ENCODE measurements at places on chromosomes 12 and 14.

DNA sequence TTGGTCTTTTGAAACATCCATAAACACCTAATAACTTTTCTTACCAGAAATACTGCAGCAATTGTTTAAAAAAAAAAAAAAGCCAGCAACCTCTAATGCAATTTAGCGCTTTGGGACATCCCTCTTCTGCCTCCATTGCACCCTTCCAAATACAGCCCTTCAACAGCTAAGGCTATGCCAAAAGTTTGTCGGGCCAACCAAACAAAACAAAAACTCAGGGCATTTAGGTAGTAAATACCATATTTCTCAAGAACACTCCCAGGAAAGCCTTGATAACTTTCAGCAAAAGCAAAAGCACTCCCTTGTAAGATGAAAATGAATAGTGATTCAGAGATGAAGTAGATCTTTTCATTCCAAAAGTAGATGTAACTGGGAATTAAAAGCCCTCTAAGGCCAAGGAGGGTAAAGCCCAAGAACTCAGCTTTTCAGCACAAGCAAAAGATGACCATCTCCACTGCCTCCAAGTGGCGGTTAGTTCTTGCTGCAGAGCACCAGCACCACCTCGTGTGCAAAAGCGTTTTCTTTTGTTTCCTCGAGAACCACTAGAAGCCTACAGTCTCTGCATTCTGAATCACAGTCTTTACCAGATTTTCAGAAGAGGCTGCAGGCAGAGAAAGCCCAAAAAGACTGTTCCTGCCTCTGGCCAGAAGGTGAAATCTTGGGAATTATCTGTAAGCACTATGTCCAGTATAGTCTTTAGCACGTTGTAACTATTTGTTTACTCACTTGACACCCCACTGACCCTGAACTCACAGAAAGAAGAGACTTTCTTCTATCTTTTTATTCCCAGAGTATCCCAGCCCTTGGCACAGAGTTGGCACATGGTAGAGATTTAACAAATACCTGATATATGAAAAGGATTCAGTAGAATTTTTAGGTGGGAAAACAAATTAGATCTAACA lies 53.1 kb downstream of the SIX6 start:
- DNase-seq = peak; percentile 81

DNA sequence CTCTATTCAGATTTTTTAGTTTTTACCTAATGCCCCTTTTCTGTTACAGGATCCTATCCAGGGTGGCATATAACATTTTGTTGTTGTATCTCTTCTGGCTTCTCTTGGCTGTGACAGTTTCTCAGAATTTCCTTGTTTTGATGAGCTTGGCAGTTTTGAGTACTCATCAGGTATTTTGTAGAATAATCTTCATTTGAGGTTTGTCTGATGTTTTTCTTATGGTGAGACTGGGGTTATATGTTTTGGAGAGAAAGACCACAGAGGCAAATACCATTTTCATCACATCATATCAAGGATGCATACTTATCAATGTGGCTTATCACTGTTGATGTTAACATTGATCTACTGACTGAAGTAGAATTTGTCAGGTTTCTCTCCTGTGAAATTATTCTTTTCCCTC lies 14.0 kb upstream of the LYZ start:
- DNase-seq = no peak

DNA sequence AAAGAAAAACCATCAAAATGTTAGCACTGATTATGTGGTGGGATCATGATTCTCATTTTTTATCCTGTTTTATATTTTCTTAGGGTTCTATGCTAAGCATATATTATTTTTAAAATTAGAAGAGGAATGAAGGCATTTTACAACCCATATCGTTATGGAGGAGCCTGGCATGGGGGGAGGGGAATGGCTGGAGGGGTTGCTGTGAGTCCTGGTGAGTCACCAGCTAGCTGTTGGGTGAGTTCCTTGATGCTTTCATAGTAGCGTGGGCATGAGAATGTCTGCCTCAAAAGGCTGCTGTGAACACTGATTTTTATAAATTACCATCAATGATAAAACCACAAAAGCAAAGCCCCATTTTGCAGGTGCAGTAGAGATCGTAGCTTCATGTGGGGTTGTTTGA lies 46.9 kb downstream of the C14orf132 start:
- DNase-seq = no peak

- DNase-seq = no peak
Measured at GRCh38 chr12:78891646-78892353, 27.2 kb downstream of the SYT1 start.
